Mesothelial cell of epicardium (in vitro differentiated cells): ENCODE measurements at places on chromosomes 1 and 21. TPM values are rescaled to one million over a fixed set of nuclear protein-coding genes. Genes with fewer than 3 reads are reported as not detected.

DNA sequence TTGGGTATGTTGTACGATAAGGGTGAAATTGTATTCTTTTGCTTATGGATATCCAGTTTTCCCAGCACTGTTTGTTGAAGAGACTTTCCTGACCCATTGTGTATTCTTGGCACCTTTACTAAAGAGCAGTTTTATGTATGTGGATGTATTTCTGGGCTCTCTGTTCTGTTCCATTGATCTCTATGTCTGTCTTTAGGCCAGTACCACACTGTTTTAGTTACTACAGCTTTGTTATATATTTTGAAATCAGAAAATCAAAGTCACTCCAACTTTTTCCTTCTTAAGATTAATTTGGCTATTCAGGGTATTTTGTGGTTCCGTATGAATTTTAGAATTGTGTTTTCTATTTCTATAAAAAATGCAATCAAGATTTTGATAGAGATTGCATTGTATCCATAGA, 62.8 kb upstream of the C1orf146 start:
- no peak overlapping the region for H3K27ac ChIP-seq
- H3K36me3 ChIP-seq = peaks cover 37% of the 10 kb centered on the region
- DNase-seq = no peak
- H3K4me3 ChIP-seq = no peak overlapping the region

DNA sequence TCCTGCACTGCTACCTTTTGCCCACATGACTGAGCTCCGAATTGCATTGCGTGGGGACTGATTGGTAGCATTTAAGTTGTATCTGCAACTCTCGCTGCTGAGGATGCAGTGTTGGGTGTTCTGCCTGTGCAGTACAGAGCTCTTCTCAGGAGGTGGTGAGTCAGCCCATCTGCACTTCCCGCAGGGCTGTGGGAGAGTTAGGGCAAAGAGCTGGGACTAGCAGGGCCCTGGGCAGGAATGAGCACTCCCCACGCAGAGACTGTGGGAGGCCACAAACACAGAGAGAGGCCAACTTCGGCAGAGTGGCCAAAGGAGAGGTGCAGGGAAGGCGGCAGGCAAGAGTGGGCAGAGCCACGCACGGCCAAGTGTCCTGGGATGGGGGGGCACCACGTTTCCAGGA, 244.7 kb downstream of the SIPA1L2 start:
- no peak overlapping the region for H3K4me3 ChIP-seq
- H3K36me3 ChIP-seq = no peaks in the 10 kb centered on the region
- H3K4me1 ChIP-seq = peaks cover 37% of the 10 kb centered on the region
- H3K27ac ChIP-seq = no peak overlapping the region
- no peak for DNase-seq
- no peaks in the 10 kb centered on the region for H3K27me3 ChIP-seq

- H3K27ac ChIP-seq = peak overlapping the region; percentile 99
- H3K4me3 ChIP-seq = peak overlapping the region; percentile 97
- DNase-seq = peak; percentile 93
- no peaks in the 10 kb centered on the region for H3K36me3 ChIP-seq
- peaks cover under 1% of the 10 kb centered on the region for H3K27me3 ChIP-seq
- peaks cover 36% of the 10 kb centered on the region for H3K4me1 ChIP-seq
These were observed 496 bp downstream of the NUCKS1 start for GRCh38 chr1:205749234-205750137.

DNA sequence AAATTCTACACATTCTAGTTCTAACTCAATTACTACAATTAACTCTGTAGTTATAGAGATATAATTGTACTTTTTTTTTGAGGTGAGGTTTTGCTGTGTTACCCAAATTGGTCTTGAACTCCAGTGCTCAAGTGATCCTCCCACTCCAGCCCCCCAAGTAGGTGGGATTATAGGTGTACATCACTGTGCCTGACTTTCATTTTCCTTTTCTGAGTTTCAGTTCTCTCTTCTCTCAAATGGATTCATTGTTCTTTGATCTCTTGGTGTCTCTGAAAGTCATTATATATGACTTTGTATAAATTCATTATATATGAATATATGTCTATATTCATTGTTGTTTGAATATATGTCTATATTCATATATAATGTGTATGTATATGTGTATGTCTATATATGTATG, 74.0 kb upstream of the GALNT2 start:
- peaks cover 11% of the 10 kb centered on the region for H3K27me3 ChIP-seq
- no peaks in the 10 kb centered on the region for H3K36me3 ChIP-seq
- H3K27ac ChIP-seq = no peak overlapping the region
- H3K4me3 ChIP-seq = no peak overlapping the region

DNA sequence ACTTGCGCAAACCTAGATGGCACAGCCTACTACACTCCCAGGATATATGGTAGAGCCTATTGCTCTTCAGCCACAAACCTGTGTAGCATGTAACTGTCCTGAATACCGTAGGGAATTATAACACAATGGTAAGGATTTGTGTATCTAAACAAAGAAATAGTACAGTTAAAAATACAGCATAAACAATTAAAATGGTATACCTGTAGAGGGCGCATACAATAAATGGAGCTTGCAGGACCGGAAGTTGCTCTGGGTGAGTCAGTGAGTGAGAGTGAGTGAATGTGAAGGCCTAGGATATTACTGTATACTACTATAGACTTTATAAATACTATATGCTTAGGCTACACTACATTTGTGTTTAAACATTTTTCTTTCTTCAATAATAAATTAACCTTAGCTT, 99.3 kb downstream of the PLD5 start:
- DNase-seq = no peak
- no peak overlapping the region for H3K4me3 ChIP-seq
- H3K27ac ChIP-seq = no peak overlapping the region

The RNASEL gene
- total RNA-seq = 4.5 to 5.6 TPM (median 4.6 TPM) in 3 replicates
